ENCODE measurements at places on chromosomes 6 and 20. TPM values are rescaled to one million over a fixed set of nuclear protein-coding genes. Genes with fewer than 3 reads are reported as not detected.

FHL5 gene
- polyA plus RNA-seq: not detected

CST2 gene
- polyA plus RNA-seq: not detected

DNA sequence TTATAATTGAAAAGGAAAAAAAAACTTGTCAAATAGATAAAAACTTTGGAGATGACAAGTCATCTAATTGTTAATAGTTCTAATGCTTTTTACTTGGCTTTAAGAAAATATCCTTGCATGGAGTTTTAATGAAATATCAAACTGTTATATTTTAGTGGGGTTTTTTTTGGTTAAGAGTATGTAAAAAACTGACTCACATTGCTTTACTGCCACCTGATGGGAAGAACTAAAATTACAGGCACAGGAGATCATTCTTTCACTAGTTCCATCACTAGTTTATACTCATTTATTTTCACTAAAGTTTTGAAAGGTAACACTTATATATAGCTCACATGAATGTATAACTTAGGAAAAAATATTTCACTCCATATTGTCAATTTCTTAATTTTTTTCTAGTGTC lies 309.1 kb downstream of the LMBRD1 start:
- no peak for DNase-seq
- no peaks in the 10 kb centered on the region for H3K4me1 ChIP-seq
- no peaks in the 10 kb centered on the region for H3K36me3 ChIP-seq
- H3K4me3 ChIP-seq: no peak overlapping the region
- H3K27ac ChIP-seq: no peak overlapping the region
- no peaks in the 10 kb centered on the region for H3K27me3 ChIP-seq

- H3K4me3 ChIP-seq: no peak overlapping the region
- DNase-seq: no peak
- H3K27ac ChIP-seq: no peak overlapping the region
- H3K4me1 ChIP-seq: no peaks in the 10 kb centered on the region
- peaks cover 3% of the 10 kb centered on the region for H3K36me3 ChIP-seq
Observed at GRCh38 chr6:551405-551804, 105.5 kb downstream of the HUS1B start.

GRCh38 chr20:37915800-37916570 lies 13.1 kb downstream of the VSTM2L start:
- H3K27ac ChIP-seq: no peak overlapping the region
- DNase-seq: no peak
- no peak overlapping the region for H3K4me3 ChIP-seq

DNA sequence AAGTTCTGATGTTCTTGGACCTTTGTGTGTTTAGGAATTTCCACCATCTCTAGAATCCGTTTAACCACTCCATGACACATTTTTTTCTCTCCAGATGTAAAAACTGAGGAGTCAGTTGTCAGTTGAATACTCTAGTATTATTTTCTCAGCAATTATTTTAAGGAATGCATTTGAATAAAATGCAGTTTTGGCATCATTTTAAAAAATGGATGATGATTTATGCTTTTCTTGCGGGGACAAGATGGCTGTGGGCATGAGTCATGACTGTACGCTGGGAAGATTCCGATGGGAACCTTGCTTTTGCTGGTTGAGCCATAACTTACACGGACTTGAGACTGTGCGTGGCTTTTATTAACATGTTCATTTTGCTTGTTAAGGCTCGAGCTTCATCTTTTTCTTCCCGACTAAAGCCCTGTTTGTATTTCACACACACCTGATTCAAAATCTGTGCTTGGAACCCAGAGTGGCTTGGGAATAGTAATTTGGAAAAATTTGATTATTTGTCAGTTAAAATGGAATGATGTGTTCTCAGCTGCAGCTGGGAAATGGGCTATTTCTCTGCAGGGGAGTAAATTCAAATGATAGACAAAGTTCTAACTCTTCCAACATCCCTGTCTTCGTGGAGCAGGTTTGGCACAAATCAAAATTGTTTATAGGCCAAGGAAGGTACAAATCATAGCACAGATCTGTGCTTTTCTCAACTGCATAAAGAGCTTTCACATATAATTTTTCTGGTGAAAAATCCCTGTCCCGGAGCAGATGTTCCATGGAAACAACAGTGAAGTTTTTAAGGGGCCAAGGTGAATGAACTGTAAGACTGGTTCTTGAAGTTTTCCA lies 470.5 kb upstream of the JAG1 start:
- no peak overlapping the region for H3K27ac ChIP-seq
- peak; percentile 29 for DNase-seq
- H3K4me3 ChIP-seq: no peak overlapping the region
- no peaks in the 10 kb centered on the region for H3K36me3 ChIP-seq
- H3K4me1 ChIP-seq: no peaks in the 10 kb centered on the region

GRCh38 chr6:144481527-144481926 lies 196.4 kb downstream of the UTRN start:
- no peaks in the 10 kb centered on the region for H3K27me3 ChIP-seq
- H3K36me3 ChIP-seq: peaks cover 20% of the 10 kb centered on the region
- no peak for DNase-seq
- no peak overlapping the region for H3K27ac ChIP-seq
- H3K4me1 ChIP-seq: no peaks in the 10 kb centered on the region
- H3K4me3 ChIP-seq: no peak overlapping the region

- peaks cover 1% of the 10 kb centered on the region for H3K27me3 ChIP-seq
- no peak overlapping the region for H3K27ac ChIP-seq
- no peaks in the 10 kb centered on the region for H3K36me3 ChIP-seq
- H3K4me3 ChIP-seq: no peak overlapping the region
- no peak for DNase-seq
Observed at GRCh38 chr6:106966671-106967640, 7.6 kb downstream of the CD24 start.
